Stimulated activated CD4-positive, alpha-beta T cell treated with anti-CD3 and anti-CD28 coated beads, Interleukin-4, amount 100 ng/mL, for 4 hours (primary cell): ENCODE measurements at places on chromosomes 2 and 18.

DNA sequence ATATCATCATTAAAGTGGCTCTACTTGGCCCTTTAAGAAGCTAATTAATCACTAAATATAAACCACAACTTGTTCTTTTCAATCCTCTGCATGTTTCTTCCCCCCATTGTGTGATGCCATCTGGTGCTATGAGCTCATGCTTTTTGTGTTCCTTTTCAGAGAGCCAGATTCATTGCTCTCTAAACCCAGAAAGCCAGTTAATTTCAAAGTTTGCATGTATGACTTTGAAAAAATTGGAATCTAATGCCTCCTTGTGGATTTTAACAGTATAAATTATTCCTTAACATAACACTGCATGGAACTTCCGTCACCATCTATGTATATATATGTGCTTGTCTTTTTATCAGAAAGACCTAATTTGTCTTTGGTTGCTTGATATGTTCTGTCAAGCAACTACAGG is 31.1 kb downstream of the TMEM178A start:
- DNase-seq, result no peak

DNA sequence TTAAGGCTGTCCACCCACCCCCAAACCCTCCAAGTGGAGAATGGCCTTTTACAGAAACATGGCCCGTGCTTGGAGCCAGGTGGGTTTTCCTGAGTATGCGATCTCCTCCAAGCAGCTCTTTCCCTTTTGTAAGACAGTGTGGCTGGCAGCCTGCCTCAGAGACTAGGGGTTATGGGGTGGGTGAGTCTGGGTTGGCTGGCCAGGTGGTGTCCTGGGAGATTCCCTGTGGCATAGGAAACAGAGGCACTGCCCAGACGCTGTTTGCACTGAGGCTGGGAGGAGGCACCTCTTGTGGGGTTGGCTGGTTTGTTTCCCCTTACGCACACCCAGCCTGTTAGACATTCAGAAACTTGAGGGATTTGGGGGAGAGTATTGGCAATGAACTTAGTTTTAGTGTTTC is 82.3 kb upstream of the MCFD2 start:
- no peak for DNase-seq

DNA sequence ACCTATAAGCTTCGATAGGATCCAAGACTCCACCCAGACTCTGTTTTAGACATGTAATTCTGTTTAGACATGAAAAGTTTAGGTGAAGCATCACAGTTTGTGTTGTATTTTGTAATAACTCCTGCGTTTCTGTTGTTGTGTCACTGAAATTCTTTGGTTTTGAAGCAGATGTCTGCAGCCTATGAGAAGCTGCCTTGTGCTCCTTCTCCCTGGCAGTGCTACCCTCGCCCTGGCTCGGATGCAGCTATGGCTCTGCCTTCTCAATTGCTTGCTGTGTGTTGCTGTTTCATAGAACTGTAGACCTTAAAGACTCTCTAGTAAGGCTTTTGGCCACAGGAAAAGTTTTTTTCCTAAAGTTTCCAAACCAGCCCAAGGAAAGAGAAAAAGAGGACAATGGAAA is 40.2 kb upstream of the ZNF638 start:
- no peak for DNase-seq

- DNase-seq, result no peak
These were observed 40.5 kb downstream of the RDH14 start for GRCh38 chr2:18519914-18520450.

GRCh38 chr18:3014503-3015203 is 1.7 kb upstream of the LPIN2 start:
- no peak for DNase-seq

- no peak for DNase-seq
These were observed 27.7 kb upstream of the DCC start for GRCh38 chr18:52312346-52312745.

DNA sequence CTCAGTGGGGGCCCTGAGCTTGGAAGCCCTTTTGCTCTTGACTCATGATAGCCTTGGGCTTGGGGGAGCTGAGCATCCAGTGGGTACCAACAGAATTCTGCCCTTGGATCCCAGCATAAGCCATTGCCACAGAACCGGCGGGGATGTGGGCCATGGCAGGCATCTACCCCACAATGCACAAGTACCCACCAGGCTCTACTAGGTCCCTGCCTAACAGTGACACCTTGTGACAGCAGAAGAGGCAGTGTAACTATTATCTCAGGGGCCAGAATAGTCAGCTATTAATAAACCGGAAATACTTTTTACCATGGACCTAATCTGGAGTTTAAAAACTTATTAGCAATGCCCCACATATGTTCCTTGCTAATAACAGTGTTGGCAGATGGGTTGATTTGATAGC is 397.2 kb downstream of the TMEM182 start:
- DNase-seq, result no peak

- DNase-seq, result no peak
These were observed 50.7 kb downstream of the MGAT5 start for GRCh38 chr2:134304394-134305108.

DNA sequence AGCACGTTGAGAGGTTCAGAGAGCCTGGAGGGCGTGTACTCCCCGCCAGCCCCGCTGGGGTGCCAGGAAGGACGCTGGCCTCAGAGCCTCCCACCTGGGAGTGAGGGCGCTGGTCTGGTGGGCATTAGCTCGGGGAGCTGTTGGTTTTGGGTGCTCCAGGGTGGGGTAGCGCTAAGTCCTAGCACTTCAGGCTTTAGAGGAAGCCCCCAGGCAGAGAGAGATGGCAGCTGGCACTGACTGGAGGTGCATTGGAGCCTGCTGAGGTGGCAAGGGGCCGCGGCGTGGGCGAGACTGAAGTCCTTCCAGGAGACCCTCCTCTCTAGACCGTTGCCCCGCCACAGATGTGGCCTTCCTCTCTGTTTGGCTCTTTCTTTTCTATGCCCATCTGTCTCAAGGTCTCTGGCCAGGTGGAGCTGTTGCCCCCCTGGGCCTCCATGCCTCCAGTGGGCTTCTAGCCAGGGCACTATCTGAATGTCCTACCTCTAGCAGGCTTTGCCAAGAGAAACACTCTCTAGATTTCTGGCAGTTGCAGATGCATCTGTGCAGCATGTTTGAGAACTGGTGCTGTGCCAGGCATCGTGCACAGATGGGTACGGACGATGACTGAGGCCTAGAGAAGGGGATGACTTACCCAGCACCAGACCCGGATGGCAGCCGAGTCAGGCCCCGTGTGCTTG is 6.6 kb downstream of the CAPN10 start:
- no peak for DNase-seq

GRCh38 chr2:148375214-148375613 is 269.3 kb upstream of the EPC2 start:
- DNase-seq, result no peak

DNA sequence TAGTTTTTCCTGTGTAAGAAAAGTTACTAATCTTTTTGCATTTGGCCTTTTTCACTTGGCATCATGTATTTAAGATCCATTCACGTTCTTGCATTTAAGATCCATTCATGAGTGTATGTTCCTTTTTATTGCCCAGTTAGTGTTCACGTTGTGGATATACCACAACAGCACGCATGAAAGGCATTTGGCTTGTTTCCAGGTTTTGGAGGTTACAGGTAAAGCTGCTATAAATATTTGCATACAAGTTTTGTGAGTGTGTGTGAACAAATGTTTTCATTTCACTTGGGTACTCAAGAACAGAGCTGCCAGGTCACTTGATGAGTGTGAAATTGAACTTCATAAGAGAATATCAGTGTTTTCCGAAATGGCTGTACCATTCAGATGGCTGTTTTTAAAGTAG is 121.2 kb downstream of the CCBE1 start:
- no peak for DNase-seq

GRCh38 chr2:240913810-240914644 is 7.9 kb downstream of the CROCC2 start:
- peak; percentile 62 for DNase-seq

DNA sequence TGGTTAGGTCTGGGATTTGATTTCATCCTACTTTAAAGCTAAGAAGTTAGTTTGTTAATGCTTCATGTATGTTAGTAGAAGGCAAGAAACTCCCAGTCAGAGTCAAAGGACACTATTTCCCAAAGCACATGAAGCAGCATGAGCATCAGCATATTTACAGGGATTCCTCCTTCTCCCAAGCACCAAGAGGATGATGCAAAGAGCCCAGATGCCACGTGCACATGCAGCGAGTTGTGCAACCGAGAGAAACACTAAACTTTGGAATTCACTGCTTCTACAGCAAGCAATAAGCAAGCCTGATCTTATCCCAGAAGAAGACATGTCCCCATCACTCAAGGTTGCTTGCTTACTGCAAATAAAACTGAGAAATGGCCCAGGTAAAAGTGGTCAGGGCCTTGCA is 32.5 kb downstream of the CPO start:
- DNase-seq, result no peak

DNA sequence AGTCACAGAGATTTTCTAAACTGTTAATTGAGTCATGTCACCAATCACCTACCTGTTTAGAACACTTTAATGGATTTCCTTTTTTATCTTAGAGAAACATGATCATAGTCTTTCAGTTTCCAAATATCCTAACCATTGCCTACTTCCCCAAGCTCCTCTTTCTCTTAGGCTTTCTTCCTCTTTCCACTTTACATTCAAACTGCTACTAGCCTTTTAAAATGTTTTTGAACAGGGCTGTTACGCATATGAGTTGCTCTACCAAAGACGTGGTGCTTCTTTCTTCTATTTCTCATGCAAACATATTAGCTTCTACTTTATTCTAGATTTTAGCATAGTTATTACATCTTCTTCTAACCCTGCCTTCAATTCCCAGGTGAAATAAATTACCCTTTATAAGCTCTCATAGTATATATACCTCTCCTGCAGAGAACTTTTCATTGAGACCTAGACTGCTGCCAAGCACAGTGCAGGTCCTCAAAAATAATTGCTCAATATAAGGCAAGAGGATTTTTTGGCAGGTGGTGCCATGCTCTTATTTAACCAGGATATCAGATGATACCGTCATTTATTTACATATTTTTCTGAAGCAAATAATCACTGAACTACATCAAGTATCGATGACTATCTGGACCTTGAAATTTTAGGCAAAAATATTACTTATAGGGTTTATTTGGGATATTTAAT is 937.1 kb downstream of the TSN start:
- DNase-seq, result no peak

DNA sequence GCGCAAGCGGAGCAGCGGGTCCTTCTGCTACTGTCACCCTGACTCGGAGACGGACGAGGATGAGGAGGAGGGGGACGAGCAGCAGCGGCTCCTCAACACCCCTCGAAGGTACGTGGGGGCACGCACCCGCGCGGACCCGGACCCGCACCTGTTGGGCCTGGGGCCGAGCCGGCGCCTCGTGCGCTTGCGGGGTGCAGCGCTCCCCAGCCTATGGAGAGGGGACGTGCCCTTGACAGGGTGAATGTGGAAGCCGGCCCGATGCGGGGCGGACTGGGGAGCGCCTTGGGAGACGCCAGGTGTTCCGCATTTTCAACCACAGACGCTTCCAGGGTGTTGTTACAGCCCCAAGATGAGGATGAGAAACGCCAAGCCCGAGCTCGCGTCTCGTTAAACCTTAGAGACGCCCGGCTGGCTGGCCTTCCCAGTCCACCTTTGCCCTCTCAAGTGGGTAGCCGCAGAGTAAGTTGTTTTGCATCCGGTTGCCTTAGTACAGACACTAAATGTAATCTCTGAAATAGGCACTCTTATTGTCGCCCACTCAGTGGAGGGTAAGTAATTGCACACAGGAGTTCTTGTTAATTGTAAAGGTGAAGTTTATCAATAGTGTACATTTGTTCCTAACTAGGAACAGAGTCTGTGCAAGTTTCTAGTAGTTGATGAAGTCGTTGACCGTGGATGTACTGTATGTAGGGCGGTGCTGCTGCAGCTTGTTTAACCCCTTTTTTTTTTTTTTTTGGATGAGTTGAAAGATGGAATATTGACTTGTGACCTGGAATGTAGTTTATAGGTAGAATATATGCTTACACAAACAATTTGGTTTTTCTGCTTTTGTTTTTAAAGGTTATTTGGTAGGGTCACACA is 815 bp downstream of the GMCL1 start:
- peak; percentile 23 for DNase-seq

DNA sequence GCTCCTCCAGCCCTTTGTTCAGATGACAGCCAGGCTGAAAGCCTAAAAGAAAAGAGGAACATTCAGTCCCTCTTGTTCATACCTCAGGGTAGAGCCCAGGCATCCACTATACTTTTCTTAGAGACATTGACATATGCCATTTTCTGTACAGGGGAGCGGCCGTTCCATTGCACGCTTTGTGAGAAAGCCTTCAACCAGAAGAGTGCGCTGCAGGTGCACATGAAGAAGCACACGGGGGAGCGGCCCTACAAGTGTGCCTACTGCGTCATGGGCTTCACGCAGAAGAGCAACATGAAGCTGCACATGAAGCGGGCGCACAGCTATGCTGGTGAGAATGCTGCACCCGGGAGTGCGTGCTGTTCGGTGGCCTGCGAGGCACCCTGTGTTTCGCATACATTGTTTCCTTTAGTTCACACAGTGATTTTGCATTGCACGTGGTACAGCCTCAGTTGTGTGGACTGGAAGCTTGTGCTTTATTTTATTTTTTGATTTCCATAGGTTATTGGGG is 138.2 kb downstream of the ZNF236 start:
- no peak for DNase-seq

DNA sequence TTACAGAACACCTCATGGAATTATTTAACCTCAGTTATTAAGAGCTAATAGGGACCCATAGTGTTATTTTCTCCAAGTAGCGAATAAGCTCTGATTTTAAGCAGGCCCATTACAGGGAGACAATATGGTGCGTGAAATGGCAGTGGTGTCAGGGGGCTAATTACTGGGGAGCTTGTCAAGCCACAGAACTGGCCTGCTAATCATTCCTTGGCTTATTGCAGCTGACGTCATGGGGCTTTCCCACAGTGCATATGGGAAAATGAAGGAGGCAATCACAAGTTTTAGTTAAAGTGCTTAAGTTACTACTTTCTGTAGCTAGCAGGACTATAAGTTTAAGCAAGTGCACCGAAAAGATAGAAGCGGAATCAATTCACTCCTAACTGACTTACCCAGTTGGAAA is 262.5 kb downstream of the TGIF1 start:
- DNase-seq, result no peak
